Uterine smooth muscle cell (primary cell): ENCODE measurements at places on chromosomes 7 and 10. TPM values are rescaled to one million over a fixed set of nuclear protein-coding genes. Genes with fewer than 3 reads are reported as not detected.

The SAMD9L gene
- total RNA-seq = 11.5 and 15.4 TPM in 2 replicates

The ECD gene
- total RNA-seq = 30.0 and 32.1 TPM in 2 replicates

The PPP1R9A gene
- total RNA-seq = 1.9 and 2.6 TPM in 2 replicates

The SRGN gene
- 28.6 and 94.5 TPM in 2 replicates for total RNA-seq

The CTAGE6 gene
- 0.12 and 0.44 TPM in 2 replicates for total RNA-seq

The RPP30 gene
- 35.1 and 48.9 TPM in 2 replicates for total RNA-seq

The AKR1D1 gene
- total RNA-seq = under 0.01 TPM in 1 of 2 replicates, not detected in the other

The ENTPD7 gene
- 32.5 and 42.4 TPM in 2 replicates for total RNA-seq

The MOSPD3 gene
- 3.5 and 5.6 TPM in 2 replicates for total RNA-seq

The UCMA gene
- not detected in 2 replicates for total RNA-seq
